NCI-H2171 treated with DMSO at 0.1 percent for 48 hours (cell line): ENCODE measurements at places on chromosomes 3 and 15.

DNA sequence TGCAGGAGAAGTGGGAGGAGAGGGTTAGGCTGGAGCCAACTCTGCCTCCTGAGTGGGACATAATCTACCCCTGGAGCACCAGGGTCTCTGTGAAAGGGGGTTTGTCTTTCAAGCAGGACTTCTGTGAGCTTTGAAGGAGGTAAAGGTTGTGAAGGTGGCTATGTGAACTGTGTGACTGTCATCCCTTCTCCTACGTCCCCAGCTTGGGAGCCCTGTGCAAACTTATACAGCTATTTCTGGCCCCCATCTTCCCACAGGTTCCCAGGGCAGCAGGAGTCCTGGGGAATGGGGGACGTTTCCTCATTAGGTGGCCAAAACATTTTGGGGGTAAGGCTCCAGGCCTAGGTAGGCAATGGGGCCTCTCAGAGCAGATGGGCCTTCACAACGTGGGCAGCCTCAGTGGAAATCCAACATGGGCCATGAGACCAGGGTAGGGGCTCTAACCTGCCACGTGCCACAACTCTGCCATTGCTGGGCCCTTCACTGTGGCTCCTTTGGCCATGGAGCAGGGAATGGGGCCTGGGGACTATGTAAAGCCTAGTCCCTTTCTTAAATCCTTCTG lies 3.5 kb downstream of the VIPR1 start:
- no peak for DNase-seq

DNA sequence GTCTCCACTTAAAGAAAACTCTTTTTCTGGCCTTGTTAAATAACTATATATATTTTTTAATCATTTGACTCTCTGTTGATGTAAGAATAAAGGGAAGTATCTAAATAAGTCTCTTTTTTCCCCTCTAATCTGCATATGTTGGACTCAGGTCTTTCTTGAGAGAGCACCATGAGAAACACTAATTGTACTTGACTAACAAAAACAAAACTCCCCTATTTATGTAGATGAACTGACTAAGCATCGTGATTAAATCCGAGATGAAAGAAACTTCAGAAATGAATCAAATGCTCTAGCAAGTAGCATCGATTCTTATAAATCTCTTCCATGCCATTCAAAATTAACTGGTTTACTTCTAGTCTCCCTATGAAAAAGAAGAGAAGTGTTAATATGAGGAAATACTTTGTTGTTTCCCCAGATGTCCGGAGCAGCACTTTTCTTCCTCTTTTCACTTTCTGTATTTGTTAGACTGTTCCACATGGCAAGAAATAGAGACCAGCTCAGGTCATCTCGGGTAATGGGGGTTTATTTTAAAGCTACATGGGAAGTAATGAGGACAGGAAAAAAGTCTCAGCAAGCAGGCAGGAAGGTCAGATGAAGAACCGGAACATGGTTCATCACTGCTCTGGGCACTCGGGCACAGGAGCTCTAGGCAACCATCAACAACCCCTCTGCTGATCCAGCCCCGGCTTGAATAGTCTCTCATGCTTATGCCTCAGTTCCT lies 288.3 kb downstream of the CNTN6 start:
- DNase-seq, result no peak

GRCh38 chr3:194204042-194204987 lies 68.4 kb downstream of the HES1 start:
- DNase-seq, result peak; percentile 49

DNA sequence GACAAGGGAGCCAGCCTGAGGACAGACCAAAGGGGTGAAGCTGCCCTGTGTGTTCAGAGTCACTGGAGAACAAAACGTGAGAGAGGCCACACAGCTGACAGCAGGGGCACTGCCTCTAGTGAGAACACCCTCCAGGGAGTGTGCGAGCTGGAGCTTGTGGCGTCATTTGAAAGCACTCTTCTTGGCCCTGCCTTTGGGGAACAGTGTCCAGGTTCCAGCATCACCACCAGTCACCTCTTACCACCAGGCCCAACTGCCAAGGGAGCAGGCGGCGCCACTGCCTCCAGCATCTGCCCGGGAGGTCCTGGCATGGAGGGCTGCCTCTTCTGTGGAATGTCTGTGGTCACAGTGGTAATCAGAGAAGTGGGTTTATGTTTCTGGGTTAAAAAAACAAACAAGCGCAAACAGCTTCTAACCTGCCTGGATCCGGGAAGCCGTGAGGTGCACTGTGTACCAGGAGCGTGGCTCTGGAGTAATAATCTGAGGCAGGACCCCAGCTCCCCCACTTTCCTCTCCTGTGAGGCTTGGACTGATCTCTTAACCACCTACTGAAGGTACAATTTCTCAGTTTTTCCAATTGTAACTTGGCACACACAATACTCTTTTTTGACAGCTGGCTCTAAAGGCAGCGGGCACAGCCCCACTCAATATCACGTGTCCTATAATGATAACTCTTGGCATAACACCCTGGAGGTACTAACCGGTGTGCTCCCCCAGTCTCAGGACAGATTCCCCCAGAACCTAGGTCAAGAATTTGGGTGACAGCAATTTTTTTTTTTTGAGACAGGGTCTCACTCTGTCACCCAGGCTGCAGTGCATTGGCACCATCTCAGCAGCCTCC lies 32.2 kb upstream of the CDCP1 start:
- DNase-seq, result peak; percentile 27

- no peak for DNase-seq
Observed at GRCh38 chr3:3800080-3800455, 837 bp downstream of the LRRN1 start.

- no peak for DNase-seq
Observed at GRCh38 chr3:170057550-170057949, 19.8 kb downstream of the GPR160 start.

DNA sequence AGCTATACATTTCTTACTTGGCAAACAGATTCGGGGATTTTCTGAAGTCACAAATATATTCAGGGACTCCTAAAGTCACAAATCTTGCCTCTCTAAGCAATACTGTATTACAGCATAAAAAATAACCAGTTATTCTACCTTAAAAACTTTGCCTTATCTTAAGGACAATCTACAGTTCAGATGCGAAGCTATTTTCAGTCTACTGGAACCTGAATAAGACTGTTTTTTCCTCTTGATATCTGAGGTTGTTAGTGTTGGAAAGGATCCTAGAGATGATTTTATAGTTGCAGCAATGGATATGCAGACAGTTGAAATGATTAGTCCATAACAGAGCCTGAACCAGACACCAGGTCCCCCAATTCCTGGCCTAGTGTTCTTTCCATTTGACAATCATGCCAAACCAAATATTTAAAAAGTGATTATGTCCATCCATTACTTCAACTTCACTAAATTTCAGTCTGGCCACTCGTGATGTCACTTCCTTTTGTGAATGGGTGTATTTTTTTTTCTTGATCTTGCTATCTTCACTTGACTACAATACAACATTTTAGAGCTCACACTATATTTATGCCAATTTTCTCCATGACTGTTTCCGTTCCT lies 1.8 kb downstream of the HDGFL3 start:
- DNase-seq, result peak; percentile 43

DNA sequence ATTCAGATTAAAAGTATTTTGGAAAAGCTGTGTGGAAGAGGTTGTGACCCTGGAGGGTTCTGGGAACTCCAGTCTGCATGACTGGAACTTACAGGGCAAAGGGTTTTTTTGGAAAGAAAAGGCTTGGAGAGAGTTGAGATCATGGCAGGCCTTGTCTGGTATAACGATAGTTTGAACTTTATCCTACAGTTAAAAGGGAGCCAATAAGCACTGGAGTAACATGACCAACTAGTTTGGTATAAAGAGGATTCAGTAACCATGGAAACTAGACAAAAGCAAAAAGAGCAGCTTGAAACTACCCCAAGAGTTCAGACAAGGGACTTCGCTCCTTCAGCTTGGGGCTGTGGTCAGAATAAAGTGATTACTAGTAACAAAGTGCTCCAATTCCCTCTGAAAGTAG lies 151.2 kb upstream of the TMCO5A start:
- DNase-seq, result no peak

DNA sequence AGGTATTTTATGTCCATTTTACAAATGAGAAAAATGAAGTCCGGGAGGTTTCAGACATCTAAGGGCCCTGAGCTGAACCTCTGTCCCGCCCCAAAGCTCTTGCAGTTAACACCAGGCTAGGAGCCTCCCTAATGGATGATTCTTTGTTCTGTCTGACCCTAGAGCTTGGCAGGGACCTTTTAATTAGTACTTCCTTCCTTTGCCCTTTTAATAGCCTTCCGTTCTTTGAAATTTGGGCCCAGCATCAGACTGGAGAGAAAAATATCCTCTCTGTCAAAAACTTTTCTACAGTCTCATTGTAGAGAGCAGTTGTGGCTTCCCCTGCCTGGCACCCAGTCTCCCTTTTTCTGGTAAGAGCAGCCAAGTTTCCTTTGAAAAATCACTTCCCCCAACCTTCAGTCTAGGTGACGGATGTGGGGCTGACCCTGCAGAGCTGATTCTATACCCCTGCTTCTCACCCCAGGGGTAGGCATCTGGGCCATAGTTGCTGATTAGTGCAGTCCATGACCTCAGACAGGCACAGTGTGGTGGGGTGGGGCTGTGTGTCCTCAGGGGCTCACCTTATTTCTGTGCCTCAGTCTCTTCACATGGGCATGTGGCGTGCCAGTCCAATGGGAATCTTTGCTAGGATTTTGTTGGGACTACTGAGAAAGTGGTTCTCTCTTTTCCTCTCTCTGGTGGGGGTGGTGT lies 220.4 kb downstream of the ADAMTS9 start:
- DNase-seq, result no peak
